Activated B cell treated with CpG ODN at 0.5 μM for 24 hours (primary cell): ENCODE measurements at places on chromosomes 5 and 9. TPM values are rescaled to one million over a fixed set of nuclear protein-coding genes. Genes with fewer than 3 reads are reported as not detected.

GRCh38 chr9:108360304-108360703 lies 495.5 kb downstream of the ACTL7B start:
- no peak for DNase-seq

DNA sequence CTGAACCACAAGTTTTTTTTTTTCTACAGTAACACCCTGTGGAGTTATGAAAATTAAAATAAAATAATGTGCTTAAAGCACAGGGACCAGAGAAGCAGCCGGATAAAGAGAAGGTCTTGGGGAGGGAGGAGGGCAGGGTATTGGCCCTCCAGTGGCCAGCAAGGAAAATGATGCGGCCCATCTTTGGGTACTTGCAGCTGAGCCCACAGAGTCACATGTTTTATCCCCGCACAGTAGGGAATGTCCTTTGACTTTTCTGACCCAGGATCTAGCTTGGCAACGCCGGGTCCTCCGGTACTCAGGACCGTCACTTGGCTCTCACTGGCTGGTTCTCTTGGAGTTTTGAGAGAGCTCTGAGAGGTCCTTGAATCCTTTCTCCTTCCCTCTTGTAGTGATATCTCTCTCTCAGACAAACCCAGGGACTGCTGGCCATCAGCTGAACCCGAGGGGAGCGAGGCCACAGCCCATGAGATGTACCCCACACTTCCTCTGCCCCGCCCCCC lies 35.3 kb upstream of the HSPA9 start:
- DNase-seq: no peak

- no peak for DNase-seq
Measured at GRCh38 chr9:125784286-125785049, 37.3 kb downstream of the PBX3 start.

DNA sequence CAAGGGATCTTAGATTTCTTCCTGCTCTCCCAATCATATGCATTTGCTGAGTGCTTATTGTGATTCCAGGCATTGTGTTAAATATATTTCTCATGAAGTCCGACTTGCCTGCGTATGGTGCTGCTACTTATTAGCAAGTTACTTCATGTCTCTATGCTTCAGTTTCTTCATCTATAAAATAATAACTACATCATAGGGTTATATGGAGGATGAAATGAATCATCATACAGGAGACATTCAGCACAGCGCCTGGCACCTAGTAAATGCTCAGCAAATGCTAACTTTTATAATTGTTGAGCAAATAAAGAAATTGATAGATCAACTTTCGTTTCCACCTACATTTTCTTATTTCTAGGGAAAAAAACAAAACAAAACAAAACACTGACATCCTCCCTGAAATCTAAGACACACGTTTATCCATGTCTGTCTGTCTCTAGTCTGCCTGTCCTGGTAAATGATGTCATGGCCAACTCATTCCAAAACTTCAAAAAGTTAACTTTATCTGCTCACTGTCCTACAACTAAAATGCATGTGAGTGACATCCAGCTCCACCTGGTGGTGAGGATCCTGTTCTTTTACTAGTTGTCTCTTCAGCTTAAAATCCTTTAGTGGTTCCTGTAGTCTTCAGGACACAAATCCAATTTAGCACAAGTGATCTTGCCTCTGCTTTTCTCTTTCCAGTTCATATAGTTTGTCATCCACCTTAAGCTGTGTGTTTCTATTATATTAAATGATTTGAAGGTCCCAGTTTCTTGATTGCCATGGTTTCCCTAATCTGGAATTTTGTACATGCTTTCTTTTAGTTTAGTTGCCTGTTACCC lies 27.7 kb downstream of the PPP3R2 start:
- DNase-seq: no peak

- DNase-seq: no peak
Measured at GRCh38 chr5:159273923-159274322, 10.8 kb downstream of the UBLCP1 start.

GRCh38 chr9:133470988-133471387 lies 7.9 kb downstream of the SLC2A6 start:
- no peak for DNase-seq

- DNase-seq: no peak
Measured at GRCh38 chr5:33195431-33196165, 245.2 kb upstream of the TARS1 start.

- no peak for DNase-seq
Measured at GRCh38 chr5:170626507-170627150, 122.8 kb downstream of the KCNIP1 start.

- DNase-seq: no peak
Measured at GRCh38 chr5:40928886-40929448, 19.7 kb downstream of the C7 start.

DNA sequence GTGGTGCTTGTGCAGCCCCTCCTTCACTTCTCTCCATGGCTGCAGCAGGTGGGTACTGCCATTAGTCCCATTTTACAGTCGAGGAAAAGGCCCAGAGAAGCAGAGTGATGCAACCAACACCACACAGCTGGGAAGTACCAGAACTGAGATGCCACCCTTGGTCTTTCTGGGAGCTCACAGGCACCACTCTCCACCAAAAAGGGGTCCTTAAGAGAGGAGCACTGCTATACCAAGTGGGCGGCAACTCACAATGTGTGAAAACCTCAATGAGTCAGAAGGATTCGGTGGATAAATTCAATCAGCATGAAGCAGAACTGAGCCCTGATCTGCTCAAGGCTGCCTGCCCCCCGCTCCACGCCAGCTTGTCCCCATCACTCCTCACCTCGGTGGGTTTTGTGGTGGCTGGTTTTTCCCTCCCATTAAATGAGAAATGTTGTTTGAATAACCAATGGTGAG lies 213.7 kb downstream of the FSTL4 start:
- no peak for DNase-seq

- no peak for DNase-seq
Measured at GRCh38 chr9:138098116-138098907, 220.7 kb downstream of the CACNA1B start.

GRCh38 chr9:115230924-115231515 lies 113.1 kb upstream of the TNC start:
- no peak for DNase-seq

DNA sequence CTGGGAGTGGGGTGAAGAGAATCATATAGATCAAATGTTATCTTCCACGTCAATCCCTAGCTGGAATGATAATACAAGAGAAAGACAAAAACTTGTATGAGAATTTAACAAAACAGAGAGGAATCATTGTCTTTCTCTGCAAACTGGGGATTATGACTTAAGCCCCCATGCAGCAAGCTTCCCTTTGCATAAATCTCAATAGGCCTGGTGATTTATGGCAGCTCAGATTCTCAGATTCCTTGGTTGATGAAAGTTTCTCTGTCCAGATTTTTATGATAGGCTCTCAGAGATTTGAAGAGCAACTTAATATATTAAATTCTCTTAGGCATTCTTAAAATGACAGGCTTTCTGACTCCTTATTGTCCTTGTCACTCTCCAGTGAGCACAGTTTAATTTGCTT lies 56.0 kb downstream of the RASGRF2 start:
- DNase-seq: no peak

DNA sequence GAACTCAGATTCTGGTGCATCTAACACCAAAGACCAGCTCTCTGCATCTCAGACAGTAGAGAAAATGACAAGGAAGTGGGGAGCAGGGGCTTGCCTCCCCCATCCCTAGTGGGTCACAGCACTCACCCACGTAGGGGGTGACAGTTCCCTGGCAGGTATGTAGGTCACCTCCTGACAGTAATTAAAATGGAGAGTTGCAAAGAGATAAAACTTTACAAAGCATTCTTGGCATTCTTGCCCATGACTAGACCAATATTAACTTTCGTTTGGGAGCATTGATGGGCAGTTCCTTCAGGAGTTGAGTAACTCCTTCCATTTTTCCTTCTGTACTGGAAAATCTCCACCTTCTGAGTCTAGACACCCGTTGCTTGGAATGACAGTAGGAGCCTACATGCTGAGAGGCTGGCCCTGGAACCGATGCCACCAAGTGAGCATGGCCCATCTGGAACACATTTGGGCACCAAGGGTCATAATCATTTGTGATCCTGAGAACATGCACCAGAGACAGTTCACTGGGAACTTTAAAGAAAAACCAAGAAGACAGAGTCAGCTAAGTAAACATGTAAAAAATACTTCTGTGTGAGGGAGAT lies 81.5 kb upstream of the MSX2 start:
- no peak for DNase-seq

DNA sequence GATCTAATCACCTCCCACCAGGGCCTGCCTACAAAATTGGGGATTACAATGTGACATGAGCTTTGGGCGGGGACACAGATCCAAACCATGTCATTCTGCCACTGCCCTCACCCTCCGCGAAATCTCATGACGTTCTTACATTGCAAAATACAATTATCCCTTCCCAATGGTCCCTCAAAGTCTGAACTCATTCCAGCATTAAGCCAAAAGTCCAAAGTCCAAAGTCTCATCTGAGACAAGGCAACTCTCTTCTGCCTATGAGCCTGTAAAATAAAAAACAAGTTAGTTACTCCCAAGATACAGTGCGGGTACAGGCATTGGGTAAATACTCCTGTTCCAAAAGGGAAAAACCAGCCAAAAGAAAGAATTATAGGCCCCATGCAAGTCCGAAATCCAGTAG lies 14.6 kb upstream of the PCDHAC2 start:
- DNase-seq: no peak

GRCh38 chr5:115594128-115595047 lies 7.9 kb downstream of the TICAM2 start:
- no peak for DNase-seq

DNA sequence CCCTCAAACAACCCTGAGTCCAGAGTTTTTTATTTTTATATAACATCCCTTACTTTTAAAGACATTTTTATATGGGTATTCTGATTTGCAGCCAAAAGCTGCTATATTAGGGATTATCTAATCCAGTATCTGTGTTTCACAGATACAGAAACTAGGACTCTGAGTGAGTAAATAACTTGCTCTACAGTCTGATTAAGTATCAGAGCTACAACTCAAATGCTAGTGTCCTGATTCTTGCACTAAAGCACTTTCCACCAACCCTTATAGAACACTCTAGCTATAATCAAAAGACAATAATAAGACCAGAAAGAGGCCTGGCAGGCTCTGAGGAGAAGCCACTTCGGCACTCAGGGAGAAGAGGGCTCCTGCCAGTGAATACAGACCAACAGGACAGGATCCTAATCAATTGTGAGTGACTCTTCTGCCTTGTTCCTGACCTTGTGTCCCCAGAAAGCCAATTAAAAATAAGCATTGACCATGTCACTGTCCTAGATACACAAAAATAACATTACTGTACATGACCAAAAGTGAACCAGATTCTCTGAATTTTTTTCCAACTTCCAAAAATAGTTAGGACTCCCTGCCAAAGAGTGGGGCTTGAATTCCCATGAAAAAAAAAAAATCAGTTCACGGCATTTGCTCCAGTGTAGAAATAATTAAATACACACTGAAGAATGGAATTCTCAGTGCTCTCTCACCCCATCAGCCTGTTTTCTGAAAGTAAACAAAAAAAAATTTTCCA lies 63.6 kb upstream of the MAP3K1 start:
- DNase-seq: no peak

GRCh38 chr9:137167277-137167746 lies 2.5 kb downstream of the LRRC26 start:
- no peak for DNase-seq

The CSF1R gene
- total RNA-seq: 0.44 and 0.69 TPM in 2 replicates

The KIF12 gene
- not detected in 2 replicates for total RNA-seq

The ASTN2 gene
- total RNA-seq: 2.3 TPM in 2 replicates

The RPL35 gene
- total RNA-seq: 2,037 and 2,426 TPM in 2 replicates

The GCNT1 gene
- total RNA-seq: 9.2 and 10.6 TPM in 2 replicates

The SLC23A1 gene
- 1.4 and 1.8 TPM in 2 replicates for total RNA-seq

The ENTREP1 gene
- not detected in 2 replicates for total RNA-seq

The IFNA2 gene
- total RNA-seq: not detected in 2 replicates
